ENCODE measurements at places on chromosomes 1 and 21.
A peak's percentile ranks its signal among the peaks of the same experiment; 100 is the strongest.

- no peak for DNase-seq
Observed at GRCh38 chr21:25701529-25701928, 33.2 kb downstream of the ATP5PF start.

DNA sequence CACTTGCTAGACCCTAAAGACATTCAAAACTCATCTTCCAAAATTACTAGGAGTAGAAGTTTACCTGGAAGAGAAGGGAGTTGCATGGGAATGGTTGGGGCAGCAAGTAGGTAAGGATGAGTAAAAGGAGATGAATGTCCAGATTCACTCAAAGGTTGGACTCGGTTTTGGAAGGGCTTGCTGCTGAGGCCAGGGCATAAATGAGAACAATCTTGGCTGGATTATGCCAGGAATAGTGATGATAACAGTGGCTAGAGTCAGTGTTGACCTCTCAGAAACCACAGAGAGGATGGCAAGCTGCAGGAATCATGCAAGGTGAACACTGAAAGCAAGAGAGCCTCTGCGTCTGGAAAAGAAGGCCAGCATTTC is 43.4 kb downstream of the C8A start:
- DNase-seq: no peak

- DNase-seq: no peak
Observed at GRCh38 chr1:236156512-236157208, 14.3 kb downstream of the GPR137B start.

DNA sequence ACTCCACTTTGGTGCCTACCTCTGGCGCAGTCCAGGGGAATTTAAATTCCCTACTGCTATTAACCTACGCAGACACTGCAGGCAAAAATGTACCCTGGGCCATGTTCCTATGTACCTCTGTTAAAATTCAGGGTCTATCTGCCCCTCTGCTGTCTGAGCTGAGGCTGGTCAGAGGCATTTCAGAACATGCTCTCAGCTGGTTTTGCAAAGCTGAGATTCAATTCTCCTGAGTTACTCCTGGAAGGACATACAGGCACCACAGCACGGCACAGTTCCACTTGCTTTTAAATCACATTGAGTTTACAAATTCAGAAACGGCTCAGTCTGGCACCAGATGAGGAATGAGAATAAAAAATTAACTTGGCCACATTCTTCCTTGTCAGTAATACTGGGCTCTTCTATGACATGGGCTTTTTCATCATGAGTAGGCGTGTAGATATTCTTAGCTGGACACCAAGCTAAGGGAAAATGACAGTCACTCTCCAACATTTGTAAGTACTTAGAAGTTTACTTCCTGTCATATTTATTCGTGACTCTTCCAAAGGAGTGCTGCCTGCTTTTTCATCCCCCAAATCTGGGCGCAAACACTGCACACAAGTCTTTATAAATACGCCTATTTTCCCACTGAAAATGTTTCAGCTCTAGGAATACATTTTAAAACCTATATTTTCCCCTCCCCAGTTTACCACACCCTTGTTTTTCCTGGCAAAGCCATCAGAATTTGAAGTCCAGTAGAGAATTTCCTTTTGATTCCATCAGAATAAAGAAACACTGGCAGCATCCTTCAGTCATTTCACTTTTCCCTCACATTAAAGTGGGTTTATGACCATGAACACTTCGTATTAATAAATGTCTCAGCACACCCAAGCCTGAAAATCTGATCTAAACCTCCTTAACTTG is 1.9 kb downstream of the C1orf198 start:
- DNase-seq: no peak

DNA sequence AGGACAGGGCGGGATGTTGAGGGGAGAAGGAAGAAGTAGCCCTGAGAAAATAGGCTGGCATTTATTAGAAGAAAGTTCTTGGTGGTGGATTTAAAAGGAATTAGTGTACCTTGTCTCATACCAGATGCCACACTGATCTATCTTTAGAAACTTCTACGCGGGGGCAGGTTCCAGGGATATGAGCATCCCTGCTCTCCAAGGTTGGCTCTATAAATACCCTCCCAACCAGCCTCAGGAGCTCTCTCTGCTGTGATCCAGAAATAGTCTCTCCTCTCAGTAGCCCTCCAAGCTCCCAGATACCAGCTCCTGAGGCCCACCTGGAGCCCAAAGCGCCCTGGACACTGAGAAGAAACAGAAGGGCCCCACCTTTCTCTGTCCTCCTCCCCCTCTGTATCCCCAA is 128.3 kb upstream of the TNR start:
- DNase-seq: no peak

- DNase-seq: no peak
Observed at GRCh38 chr1:60664086-60664625, 418.2 kb upstream of the NFIA start.

GRCh38 chr1:31798433-31799195 is 17.2 kb downstream of the SPOCD1 start:
- DNase-seq: no peak

- no peak for DNase-seq
Observed at GRCh38 chr1:112335351-112335750, 60.7 kb upstream of the CTTNBP2NL start.

DNA sequence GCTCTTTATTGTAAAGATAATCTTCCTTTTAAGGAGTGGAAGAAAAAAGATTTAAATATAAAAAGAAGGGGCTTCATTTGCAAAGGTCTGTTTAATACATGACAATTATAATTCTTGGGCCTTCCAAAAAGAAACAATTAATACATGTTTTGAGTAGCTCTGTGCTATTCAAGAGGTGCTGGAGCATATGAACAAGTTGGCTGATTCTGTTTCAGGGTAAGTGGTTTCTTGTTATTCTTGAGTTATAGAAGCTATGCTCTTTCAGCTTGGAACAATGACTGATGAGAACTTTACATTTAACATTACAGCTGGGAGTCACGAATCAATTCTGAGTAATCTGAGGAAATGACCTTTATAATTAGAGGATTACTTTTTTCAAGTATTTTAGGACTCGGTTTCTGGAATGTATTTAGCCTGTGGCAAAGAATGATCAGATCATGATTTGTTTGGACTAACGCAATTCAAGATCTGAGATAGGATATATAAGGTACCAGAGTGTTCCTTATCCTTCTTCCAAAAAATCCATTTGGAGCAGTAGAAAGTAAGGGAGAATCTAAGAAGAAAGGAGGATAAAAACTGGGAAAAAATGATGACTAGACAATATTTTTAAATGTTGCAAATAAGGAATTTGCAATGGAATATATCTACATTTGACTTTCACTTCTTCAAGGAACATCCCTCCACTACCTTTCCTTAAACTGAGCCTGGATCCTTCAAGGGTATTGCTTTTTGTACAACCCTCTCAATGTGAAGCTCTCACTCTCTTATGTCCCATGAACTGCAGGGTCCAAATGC is 77.1 kb upstream of the KCTD3 start:
- DNase-seq: no peak

DNA sequence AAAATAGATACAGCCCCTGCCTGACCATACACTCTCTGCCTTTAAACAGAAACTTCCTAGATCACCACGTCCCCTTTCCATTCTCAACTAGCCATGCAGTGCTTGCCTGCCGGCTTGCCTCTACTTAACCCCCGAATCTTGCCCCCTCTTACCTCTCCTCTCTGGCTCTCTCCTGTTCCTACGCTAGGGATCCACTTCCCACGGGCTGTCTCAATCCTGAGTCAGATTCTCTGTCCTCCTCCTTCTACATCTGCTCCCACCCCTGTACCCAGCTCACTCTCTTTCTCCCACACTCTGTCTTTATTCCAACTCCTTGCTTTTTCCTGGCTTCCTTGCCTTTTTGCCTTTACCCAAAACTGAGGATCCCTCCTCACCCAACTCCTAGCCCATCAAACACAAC is 29.3 kb downstream of the ATF3 start:
- no peak for DNase-seq

DNA sequence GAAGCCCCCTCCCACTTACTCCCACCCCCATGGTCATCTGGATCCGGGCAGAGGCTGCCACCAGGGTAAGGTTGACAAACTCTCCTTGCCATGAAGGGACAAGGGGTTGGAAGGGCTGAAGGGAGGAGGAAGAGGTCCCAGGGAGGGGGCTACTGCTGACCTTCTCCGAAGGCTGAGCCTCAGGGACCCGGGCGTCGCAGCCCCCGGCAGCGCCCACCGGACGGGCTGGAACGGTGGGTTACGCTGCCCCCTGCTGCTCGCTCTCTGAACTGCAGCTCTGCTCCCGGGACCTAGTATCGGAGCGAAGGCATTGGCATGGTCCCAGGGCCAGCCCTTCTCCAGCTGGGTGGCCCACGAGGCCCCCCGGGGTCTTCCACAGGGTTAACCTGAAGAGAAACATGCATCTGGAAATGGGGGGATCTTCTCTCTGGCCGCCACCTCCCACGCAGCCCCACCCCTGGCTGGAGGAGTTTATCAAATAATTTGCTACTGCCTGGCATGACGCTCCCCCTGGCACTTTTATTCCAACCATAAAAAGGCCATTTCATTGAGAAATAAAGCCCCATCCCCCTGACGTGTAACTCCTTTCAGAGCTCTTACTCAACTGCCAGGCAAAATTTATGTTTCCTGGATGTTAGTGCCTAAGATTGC is 70.4 kb upstream of the TARDBP start:
- DNase-seq: peak; percentile 50

DNA sequence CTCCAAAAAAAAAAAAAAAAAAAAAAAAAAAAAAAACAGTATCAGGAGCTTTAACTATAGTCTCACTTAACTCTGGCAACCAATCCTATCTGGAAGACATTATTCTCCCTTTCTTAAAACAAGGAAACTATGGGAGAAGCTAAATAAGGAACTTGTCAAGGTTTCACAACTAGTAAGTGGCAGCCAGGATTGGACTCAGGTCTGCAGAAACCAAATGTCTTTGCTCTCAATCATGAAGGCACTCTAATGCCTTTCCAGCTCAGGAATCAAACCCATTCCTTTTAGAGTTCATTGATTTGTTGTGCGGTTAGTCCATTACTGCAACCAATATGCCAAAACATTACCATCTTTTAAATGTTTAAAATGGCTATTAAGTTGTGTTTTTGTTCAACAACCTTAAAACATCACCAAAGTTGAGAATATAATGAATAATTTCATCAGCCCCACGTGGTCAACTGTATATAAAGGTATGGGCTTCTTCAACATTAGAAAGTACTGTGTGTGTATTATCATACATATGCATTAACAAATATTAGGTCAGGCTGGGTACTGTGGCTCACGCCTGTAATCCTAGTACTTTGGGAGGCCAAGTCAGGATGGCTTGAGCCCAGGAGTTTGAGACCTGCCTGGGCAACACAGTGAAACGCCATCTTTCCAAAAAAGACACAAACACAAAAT is 1.5 kb downstream of the EPRS1 start:
- no peak for DNase-seq

- DNase-seq: no peak
Observed at GRCh38 chr1:231313661-231314060, 24.0 kb downstream of the EXOC8 start.

GRCh38 chr1:106276871-106277270 is 779.6 kb upstream of the PRMT6 start:
- DNase-seq: no peak

- DNase-seq: no peak
Observed at GRCh38 chr1:164736137-164736536, 177.2 kb downstream of the PBX1 start.

- no peak for DNase-seq
Observed at GRCh38 chr1:244869364-244869827, 5.1 kb upstream of the HNRNPU start.

GRCh38 chr1:60341274-60341673 is 267.7 kb upstream of the C1orf87 start:
- no peak for DNase-seq

GRCh38 chr1:68448365-68448764 is 1.4 kb downstream of the RPE65 start:
- no peak for DNase-seq

DNA sequence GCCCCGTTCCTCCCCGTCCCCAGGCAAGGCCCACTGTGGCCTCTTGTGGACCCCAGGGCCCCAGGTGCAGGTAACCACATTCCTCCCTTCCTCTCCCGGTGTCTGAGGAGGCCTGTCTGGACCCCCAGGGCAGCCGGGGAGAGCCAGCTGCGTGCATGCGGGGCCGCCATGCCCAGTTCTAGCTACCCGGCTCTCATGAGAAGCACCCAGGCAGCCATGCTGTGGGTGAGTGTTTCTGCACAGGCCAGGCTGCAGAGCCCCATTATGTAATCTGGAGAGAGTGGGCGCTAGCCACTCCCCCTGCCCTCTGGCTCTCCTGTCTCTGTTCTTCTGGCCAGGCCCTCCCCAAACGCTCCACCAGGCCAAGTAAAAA is 18.4 kb upstream of the PLEKHG5 start:
- no peak for DNase-seq

GRCh38 chr1:229155472-229155871 is 115.4 kb upstream of the RAB4A start:
- DNase-seq: no peak

- no peak for DNase-seq
Observed at GRCh38 chr1:175003521-175003920, 3.8 kb downstream of the CACYBP start.

All from activated CD8-positive, alpha-beta memory T cell treated with anti-CD3 and anti-CD28 coated beads for 48 hours (primary cell).